CD4-positive, alpha-beta T cell treated with Interleukin-21 for 1 hour (primary cell): ENCODE measurements at places on chromosomes 3 and 15.

DNA sequence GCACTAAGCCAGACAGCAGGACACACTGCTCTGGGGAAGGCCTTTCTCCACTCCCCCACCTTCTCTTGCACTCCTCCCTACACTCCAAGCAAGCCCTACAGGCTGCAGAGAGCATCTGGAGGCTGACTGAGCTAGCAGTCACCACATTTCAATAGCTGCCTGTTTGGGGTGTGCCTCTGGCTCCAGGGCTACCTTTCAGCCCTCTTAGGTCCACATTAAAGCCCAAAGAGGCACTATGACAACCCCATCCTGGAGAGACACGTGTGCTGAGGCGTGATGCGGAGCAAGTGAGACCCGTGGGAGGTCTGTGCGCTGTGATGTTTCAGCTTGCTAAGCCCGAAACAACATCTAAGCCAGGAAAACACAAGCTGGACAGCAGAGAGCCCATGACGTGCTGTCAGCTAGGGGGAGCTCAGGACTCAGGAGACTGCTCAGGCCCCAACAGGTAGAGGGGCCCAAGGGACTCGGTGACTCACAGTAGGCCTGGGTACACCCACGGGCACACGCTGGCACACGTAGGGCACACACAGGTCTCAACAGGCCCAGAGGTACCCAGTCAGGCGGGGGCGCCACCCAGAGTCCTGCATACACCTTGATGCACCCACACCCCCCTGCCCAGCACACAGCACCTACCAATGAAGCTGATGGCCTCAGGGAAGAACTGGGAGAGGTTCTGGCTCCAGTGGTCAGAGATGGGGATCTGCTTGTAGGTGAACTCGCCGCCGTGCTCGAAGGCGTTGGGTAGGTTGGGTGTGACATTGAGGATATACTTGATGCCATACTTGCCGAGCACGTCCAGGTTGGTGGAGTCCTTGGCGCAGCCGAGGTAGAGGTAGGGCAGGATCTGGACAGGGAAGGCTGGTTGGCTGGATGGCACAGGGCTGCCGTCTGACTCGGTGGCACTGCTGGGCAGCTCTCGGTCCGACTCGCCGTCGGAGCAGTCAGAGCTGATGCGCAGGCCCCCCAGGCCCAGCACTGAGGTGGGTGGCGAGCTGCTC is 2.8 kb downstream of the DUSP7 start:
- peak; percentile 33 for DNase-seq

DNA sequence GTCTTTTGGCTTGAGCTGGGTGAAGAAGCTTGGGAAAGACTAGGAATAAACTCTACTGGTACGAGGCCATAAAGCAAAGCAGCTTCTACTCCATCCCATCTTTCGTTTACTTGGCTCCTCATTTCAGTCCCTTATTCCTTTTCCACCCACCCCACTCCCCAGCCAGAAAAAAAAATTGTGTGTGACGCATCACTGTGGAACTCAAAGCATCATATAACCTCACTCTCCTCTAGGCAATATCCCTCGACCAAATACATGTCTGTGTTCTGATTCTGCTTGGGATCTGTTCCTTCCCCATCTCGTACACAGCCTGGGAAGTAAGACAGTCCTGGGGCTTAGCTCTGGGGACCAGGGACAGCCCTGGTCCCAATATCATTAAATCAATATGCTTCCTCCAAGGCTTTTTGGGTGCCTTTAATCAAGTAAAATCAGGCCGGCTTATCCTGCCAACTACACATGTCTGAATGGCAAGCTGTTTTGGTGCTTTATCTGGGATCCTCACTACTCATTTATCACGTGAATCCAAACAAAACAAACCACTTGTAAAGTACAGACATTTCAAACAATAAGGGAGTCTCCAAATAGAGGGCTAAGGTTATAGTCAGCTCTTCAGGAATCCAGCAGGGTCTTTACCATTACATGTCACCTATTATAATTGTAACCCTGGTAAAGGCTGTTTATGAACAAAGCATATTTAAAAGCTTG is 74.9 kb upstream of the ZBED2 start:
- DNase-seq: no peak

- DNase-seq: no peak
Measured at GRCh38 chr3:5784690-5785089, 597.2 kb downstream of the EDEM1 start.

DNA sequence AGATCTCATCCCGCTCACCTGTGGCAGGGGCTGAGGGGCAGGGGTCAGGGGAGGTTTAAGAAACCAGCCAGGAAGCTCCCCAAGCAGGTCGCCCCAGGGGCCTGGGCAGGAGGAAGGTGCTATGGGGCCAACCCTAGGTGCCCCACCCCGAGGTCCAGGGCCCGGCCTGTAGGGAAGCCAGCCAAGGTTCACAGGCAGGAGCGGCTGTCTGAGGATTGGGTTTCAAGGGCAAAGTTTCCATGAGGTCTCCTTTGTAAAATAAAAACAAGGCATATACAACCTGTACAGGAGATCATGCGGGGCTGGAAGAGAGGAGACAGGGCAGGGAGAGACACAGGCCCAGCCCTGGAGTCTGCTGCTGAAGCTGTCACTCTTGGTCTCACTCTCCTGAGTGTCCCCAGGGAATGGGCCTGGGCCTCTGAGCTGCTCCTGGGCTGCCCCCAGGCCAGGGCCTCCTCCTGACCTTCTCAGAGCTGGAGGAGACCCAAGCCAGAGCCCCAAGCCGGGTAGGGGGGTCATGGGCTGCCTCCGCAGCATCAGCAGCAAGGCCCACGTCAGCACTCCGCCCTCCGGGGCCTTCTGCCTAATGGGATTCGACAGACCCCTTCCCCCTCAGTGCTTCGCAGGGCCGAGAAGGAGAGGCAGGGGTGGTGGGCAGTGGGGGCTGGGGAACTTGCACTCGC is 5.5 kb downstream of the CPLX3 start:
- no peak for DNase-seq

- no peak for DNase-seq
Measured at GRCh38 chr3:31625358-31625757, 92.6 kb downstream of the STT3B start.

DNA sequence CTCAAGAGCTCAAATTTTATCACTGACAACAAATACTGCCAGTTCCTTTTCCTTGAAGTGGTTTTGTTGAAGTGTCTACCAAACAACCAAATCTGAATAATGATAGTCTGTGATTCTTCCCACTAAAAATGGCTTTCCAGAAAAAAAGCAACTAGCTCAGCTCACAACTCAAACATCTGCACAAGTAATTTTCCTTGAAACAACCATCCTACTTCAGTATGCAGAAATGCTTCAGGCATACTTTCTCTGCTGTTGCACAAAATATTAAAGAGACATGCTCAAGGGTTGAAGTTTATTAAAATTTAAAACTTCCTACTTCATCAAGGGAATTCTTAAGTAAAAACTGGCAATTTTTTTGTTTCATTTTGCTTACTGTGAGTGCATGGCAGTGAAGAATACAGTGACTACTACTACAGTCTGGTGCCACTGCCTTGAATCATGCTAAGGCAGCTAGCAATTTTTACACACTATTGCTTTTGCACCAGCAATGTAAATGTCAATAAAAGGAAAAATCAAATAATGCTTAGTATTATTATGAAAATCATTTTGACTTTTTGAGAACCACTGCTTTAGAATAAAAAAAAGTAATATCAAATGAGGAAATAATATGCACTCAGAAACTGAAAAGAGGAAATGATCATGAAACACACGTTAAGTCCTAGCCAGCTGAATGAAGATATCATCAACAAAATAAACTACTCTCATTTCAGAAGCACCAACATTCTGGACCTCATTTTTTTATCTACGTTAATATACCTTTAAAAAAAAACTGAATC is 33.6 kb downstream of the VPS13C start:
- no peak for DNase-seq

- DNase-seq: no peak
Measured at GRCh38 chr3:12462159-12462947, 21.9 kb upstream of the TSEN2 start.

GRCh38 chr3:32821686-32822296 is 4.0 kb downstream of the TRIM71 start:
- no peak for DNase-seq

DNA sequence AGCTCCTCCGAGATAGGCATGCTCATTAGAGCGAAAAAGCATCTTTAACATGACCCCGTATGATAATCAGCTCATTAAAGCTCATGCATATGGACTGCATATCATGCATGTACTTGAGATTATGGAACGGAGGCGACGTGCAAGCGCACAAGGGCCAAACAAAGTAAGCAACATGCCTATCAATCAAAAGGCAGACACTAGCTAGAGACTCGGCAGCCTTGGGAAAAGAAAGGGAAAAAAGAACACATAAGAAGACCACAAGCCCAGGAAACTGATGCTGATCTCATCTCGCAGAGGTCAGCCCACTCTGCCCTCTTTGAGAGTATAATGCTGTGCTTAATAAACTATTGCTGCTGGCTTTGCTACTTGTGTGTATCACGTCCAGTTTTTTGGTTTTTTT is 2.6 kb upstream of the ACOX2 start:
- DNase-seq: no peak

- DNase-seq: no peak
Measured at GRCh38 chr3:36394176-36394575, 13.9 kb downstream of the STAC start.

DNA sequence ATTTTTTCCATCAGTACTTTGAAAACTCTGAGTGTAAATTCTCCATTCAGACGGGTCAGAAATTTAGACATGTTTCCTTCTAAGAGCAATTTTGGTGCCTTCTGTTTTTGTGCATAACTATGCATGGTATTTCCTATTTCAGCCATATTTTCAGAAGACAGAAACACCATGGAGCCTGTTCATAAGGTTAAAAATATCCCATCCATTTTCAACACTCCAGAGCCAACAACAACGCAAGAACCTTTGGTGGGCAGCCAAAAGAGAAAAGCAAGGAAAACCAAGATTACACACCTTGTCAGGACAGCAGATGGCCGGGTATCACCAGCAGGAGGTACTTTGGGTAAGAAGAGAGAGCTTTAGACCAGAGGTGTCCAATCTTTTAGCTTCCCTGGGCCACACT is 275.6 kb downstream of the BBX start:
- no peak for DNase-seq

- no peak for DNase-seq
Measured at GRCh38 chr3:58260261-58260731, 22.7 kb downstream of the ABHD6 start.

GRCh38 chr3:56468184-56469106 is at the start of gene ERC2:
Gene ERC2 (minus strand): TSS chr3:56468467.
- DNase-seq: no peak

DNA sequence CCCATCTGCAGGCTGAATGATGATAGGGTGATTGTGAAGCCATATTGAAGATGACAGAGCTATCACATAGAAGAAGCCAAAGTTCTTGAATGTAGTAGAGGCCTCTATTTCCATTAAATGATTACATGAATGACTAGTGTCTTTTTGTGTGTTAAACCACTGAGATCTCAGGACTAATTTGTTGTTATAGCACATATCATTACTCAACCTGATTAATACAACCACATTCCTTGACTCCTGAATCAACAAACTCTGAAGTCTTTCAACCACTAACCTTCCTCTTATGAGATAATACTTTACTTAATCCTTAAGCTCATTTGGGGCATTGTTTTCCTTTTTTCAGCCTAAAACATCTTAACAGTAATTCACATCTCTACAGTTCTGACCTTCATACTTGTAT is 564.5 kb upstream of the ADAMTS9 start:
- DNase-seq: no peak

DNA sequence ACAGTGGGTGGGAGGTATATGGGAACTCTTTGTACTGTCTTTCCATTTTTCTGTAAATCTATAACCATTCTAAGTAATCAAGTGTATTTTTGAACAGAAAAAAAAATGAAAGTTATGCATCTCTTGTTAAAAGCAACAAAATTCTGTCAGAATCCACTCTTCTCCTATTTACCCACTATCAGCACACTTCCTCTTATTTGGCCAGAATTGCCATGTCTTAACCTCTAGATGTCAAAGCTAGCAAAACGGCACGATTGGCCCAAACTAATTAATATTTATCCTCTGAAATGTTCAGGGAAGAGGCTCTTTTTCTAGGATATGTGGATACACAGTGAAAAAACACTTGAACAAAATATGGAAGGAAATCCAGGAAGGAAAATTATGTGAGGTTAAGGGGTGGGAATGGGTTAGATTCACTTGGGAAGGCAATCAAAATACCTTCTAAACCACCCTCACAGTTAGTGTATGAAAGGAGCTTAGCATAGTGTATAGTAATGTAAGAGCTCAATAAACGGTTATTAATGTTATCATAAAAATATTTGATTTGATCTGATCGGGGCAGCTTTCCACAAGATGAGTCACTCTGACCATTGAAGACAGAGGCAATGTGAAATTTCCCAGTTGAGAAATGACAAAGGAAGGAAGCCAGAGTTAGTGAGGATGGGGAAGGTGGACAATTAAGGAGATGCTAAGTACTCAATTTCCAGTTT is 20.1 kb upstream of the TGFBR2 start:
- no peak for DNase-seq

- peak; percentile 1 for DNase-seq
Measured at GRCh38 chr3:70531063-70531657, 218.7 kb upstream of the MDFIC2 start.

DNA sequence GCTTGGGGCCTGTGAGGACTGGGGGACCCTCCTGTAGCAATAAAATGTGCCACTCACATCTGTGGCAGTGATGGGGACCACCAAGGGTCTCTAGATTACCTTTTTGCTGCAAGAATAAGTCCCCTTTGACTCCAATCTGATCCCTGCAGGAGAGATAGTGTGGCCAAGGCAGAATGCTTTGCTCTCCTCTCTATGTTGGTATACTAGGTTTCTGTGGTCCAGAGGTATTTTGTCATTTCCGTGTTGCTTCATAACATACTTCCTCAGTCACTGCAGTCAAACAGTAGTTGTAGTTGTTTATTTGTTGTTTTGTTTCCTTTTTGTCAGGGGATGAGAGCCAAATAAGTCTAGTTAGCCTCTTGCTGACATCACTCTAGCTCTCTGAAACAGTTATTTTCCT is 13.1 kb upstream of the NAALADL2 start:
- DNase-seq: no peak

- no peak for DNase-seq
Measured at GRCh38 chr3:29468187-29468586, 187.3 kb downstream of the RBMS3 start.

GRCh38 chr3:71130471-71131374 is 452.8 kb downstream of the FOXP1 start:
- peak; percentile 80 for DNase-seq

DNA sequence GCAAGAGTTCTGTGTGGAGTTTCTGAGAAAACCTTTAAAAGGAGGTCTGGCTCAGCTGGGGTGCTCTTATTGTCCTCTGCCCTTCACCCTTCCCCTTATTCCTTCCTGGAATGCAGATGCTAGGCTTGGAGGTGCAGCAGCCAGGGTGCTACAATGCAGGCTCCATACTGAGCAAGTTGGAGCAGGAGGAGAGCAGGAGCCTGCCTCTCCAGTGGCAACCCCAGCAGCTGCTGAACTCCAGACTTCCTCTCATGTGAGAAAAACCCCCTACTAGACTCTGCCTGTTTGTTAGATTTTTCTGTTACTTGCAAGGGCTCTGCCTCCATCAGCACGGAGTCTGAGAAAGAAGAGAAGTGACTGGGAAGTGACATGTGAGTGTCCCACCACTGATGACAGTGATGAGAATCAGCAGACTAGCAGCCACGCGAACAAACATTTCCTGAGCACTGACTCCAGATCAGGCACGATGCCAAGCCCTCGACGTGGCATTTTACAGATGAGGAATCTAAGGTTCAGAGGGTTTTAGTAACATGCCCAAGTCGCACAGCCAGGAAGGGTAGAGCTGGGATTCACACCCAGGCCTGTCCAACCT is 16.1 kb upstream of the RARRES1 start:
- no peak for DNase-seq
